ENCODE measurements at places on chromosomes 2 and 18. TPM values are rescaled to one million over a fixed set of nuclear protein-coding genes. Genes with fewer than 3 reads are reported as not detected.

DNA sequence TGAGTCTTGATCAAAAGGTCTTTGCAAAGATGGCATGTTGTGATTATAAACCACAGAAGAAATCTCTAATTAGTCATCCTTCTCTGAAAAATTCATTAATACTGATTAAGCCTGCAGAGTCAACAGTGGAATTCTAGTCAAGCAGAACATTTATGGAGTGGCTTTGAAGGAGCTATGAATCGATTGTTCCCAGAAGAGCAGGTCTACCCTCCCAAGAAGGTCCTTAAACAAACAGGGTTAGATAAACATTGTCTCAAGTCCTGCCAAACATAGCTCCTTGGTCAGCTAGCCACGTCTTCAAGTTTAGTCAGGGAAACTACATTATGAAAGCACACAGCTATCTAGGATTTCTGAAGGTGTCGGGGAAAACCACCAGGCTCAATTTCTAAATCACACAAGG, 88.9 kb downstream of the ITGA4 start:
- H3K36me3 ChIP-seq = peaks cover 2% of the 10 kb centered on the region
- H3K27me3 ChIP-seq = no peaks in the 10 kb centered on the region
- DNase-seq = no peak
- H3K4me3 ChIP-seq = no peak overlapping the region
- no peaks in the 10 kb centered on the region for H3K4me1 ChIP-seq
- H3K27ac ChIP-seq = no peak overlapping the region

DNA sequence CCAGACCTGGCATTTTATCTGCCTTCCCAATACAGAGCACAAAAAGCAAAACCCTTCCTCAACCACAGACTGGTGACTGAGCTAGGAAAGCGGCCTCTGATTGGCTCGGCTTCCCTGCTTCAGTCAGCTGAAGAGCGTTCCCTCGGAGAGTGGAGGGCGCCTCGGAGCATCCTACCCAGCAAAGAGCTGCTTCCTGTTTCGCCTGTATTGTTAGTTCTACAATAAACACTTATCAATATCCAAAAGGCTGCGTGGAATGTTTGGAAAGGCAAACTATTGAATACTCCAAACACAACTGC, 125.0 kb downstream of the CACNB4 start:
- no peaks in the 10 kb centered on the region for H3K27me3 ChIP-seq
- H3K27ac ChIP-seq = no peak overlapping the region
- DNase-seq = peak; percentile 5
- no peak overlapping the region for H3K4me3 ChIP-seq
- no peaks in the 10 kb centered on the region for H3K4me1 ChIP-seq

- no peaks in the 10 kb centered on the region for H3K36me3 ChIP-seq
- no peaks in the 10 kb centered on the region for H3K4me1 ChIP-seq
- peaks cover 64% of the 10 kb centered on the region for H3K27me3 ChIP-seq
- no peak for DNase-seq
Observed at GRCh38 chr18:34223893-34224422, 755 bp downstream of the NOL4 start.

- no peaks in the 10 kb centered on the region for H3K27me3 ChIP-seq
- H3K4me3 ChIP-seq = no peak overlapping the region
- no peak for DNase-seq
- no peaks in the 10 kb centered on the region for H3K4me1 ChIP-seq
- H3K36me3 ChIP-seq = no peaks in the 10 kb centered on the region
Observed at GRCh38 chr18:28153485-28154065, 23.4 kb downstream of the CDH2 start.

- H3K4me1 ChIP-seq = peaks cover 13% of the 10 kb centered on the region
- H3K27me3 ChIP-seq = no peaks in the 10 kb centered on the region
- no peak for DNase-seq
- H3K36me3 ChIP-seq = no peaks in the 10 kb centered on the region
- H3K27ac ChIP-seq = no peak overlapping the region
Observed at GRCh38 chr2:60447943-60448342, 105.5 kb downstream of the BCL11A start.

DNA sequence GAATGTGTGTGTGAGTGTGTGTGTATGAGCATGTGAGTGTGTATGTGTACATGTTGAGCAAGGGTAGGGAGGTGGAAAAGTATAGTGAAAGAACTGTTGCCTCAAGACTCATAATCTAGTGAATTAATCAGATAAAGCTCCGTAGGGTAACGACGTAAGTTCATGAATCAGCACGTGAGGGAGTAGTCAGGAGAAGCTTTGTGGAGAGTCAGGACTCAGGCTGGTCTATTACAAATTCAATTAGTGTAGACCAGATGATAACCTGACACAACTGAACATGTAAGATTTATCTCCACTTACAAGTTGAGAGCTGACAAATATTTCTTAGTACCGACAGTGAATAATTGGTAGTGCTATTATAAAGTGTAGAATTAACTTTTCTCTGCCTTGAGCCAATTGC, 194.5 kb downstream of the RAD51AP2 start:
- no peaks in the 10 kb centered on the region for H3K4me1 ChIP-seq
- no peak overlapping the region for H3K4me3 ChIP-seq
- no peaks in the 10 kb centered on the region for H3K27me3 ChIP-seq
- no peak for DNase-seq
- no peak overlapping the region for H3K27ac ChIP-seq

GRCh38 chr2:192828947-192829346, 634.2 kb upstream of the TMEFF2 start:
- H3K27me3 ChIP-seq = no peaks in the 10 kb centered on the region
- DNase-seq = no peak
- no peaks in the 10 kb centered on the region for H3K4me1 ChIP-seq
- no peak overlapping the region for H3K27ac ChIP-seq
- no peak overlapping the region for H3K4me3 ChIP-seq
- H3K36me3 ChIP-seq = no peaks in the 10 kb centered on the region

DNA sequence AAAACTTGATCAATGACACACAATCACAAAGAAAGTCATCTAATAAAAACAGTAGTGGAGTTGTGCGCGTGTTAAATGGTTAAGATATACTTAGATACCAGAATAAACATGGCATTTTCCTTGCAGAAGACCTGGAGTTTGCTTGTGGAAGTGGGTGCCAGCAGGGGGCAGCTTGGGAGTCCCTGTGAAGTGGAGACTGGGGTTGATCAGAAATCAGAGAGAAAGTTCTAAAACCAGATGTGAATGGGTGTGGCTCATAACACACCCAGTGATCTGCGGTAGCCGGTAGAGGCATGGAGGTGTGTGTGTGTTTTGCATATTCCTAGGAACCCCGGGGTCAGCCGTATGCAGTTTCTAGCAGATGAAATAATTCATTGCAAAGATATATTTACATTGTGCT, 300.1 kb upstream of the TRIB2 start:
- no peaks in the 10 kb centered on the region for H3K27me3 ChIP-seq
- peaks cover 3% of the 10 kb centered on the region for H3K4me1 ChIP-seq
- H3K27ac ChIP-seq = no peak overlapping the region

- H3K27ac ChIP-seq = no peak overlapping the region
- H3K27me3 ChIP-seq = no peaks in the 10 kb centered on the region
- no peaks in the 10 kb centered on the region for H3K4me1 ChIP-seq
- H3K36me3 ChIP-seq = no peaks in the 10 kb centered on the region
- no peak for DNase-seq
Observed at GRCh38 chr2:138319616-138320015, 182.0 kb upstream of the SPOPL start.

GRCh38 chr2:71661782-71662181, 208.4 kb downstream of the DYSF start:
- H3K36me3 ChIP-seq = peaks cover 100% of the 10 kb centered on the region
- H3K4me3 ChIP-seq = no peak overlapping the region
- H3K27ac ChIP-seq = no peak overlapping the region
- H3K27me3 ChIP-seq = no peaks in the 10 kb centered on the region

DNA sequence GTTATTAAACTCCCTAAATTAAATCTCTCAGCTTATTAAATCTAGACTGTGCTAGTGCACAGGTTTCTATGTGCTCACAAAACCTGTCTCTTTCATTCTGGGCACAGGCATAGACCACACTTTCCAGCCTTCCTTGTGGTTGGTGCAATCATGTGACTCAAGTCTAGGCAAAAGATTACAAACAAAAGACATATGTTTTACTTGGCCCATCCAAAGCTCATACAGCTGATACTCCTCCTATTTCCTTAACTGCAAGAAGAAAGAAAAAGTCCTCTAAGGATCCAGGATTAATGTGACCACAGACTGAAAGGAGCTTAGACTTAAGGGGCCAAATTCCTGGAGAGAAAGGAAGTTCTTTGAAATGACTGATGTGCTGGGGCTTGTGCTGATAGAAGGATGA, 731.3 kb upstream of the RAB6C start:
- no peak overlapping the region for H3K27ac ChIP-seq
- no peaks in the 10 kb centered on the region for H3K4me1 ChIP-seq
- no peak overlapping the region for H3K4me3 ChIP-seq
- no peak for DNase-seq
- H3K27me3 ChIP-seq = no peaks in the 10 kb centered on the region

DNA sequence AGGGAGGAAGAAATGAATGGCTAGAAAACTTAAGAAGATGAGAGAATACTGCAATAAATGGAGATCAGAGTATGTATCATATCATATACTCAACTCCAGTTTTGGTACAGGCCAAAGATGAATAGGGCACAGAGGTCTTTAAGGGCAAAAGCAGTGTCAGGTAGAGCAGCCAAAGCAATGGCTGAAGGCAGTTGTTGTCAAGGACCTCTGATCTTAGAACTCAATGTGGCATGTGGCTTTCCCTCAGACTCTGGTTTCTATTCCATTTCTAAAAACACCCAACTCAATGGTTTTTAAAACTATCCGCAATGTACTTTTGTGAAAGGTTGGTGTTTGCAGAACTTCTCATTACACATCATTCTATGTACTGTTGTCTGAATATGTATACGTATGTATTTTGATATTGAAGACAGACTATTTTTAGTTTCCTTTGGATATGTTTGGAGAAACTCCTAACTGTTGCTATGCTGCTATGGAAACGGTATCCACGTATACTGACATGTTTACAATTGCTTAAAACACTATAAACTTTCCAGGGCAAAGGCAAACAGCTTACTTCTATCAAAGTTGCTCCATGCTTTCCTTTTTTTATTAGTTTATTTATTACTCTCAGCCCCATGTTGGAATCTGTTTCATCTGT, 58.1 kb upstream of the PELI1 start:
- peaks cover 21% of the 10 kb centered on the region for H3K4me1 ChIP-seq
- no peaks in the 10 kb centered on the region for H3K36me3 ChIP-seq
- DNase-seq = no peak
- H3K4me3 ChIP-seq = no peak overlapping the region
- H3K27me3 ChIP-seq = no peaks in the 10 kb centered on the region
- H3K27ac ChIP-seq = no peak overlapping the region

DNA sequence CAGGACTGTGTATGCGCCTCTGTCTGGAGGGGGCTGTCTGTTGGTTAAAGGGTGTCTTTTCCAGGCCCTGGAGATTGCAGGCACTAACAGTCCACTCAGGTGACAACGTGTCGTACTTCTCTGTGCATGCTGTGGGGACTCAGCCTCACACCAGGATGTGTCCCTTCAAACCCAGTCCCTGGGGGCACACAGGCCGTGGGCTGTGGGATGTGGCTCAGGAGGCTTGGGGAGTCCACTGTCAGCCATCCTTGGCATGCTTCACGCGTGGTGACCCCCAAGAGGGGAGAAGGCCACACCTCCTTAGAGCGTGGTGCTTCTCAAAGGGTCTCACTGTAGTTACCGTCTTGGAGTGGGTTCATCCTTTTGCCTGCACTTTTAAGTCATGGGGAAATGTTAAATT, 127.8 kb downstream of the KLHL29 start:
- H3K36me3 ChIP-seq = no peaks in the 10 kb centered on the region
- no peak overlapping the region for H3K4me3 ChIP-seq
- peaks cover 2% of the 10 kb centered on the region for H3K27me3 ChIP-seq
- DNase-seq = no peak
- H3K27ac ChIP-seq = no peak overlapping the region

GRCh38 chr2:230757476-230757875, 44.8 kb downstream of the CAB39 start:
- peaks cover 15% of the 10 kb centered on the region for H3K36me3 ChIP-seq
- H3K27ac ChIP-seq = no peak overlapping the region
- H3K4me3 ChIP-seq = no peak overlapping the region
- peaks cover 48% of the 10 kb centered on the region for H3K4me1 ChIP-seq
- no peak for DNase-seq

GRCh38 chr2:171847627-171848026, 46.4 kb downstream of the SLC25A12 start:
- DNase-seq = no peak
- H3K4me3 ChIP-seq = no peak overlapping the region
- H3K27ac ChIP-seq = no peak overlapping the region
- peaks cover 21% of the 10 kb centered on the region for H3K36me3 ChIP-seq
- no peaks in the 10 kb centered on the region for H3K27me3 ChIP-seq

- H3K4me3 ChIP-seq = no peak overlapping the region
- DNase-seq = no peak
- peaks cover 10% of the 10 kb centered on the region for H3K4me1 ChIP-seq
- no peak overlapping the region for H3K27ac ChIP-seq
- no peaks in the 10 kb centered on the region for H3K27me3 ChIP-seq
- no peaks in the 10 kb centered on the region for H3K36me3 ChIP-seq
Observed at GRCh38 chr2:3265981-3266924, 111.4 kb downstream of the EIPR1 start.

GRCh38 chr2:64273524-64274398, 129.5 kb upstream of the PELI1 start:
- no peaks in the 10 kb centered on the region for H3K27me3 ChIP-seq
- H3K36me3 ChIP-seq = no peaks in the 10 kb centered on the region
- H3K27ac ChIP-seq = peak overlapping the region; percentile 87
- H3K4me1 ChIP-seq = peaks cover 70% of the 10 kb centered on the region
- H3K4me3 ChIP-seq = peak overlapping the region; percentile 52

- no peak overlapping the region for H3K27ac ChIP-seq
- no peak overlapping the region for H3K4me3 ChIP-seq
- H3K36me3 ChIP-seq = no peaks in the 10 kb centered on the region
- no peaks in the 10 kb centered on the region for H3K4me1 ChIP-seq
- no peaks in the 10 kb centered on the region for H3K27me3 ChIP-seq
- DNase-seq = no peak
Observed at GRCh38 chr2:53397085-53397484, 370.5 kb upstream of the CHAC2 start.

- no peak overlapping the region for H3K27ac ChIP-seq
- no peaks in the 10 kb centered on the region for H3K27me3 ChIP-seq
- no peaks in the 10 kb centered on the region for H3K36me3 ChIP-seq
Observed at GRCh38 chr2:63580651-63581297, 7.5 kb downstream of the WDPCP start.

GRCh38 chr2:148900350-148900837, 25.4 kb downstream of the KIF5C start:
- no peaks in the 10 kb centered on the region for H3K27me3 ChIP-seq
- DNase-seq = no peak
- no peaks in the 10 kb centered on the region for H3K4me1 ChIP-seq

GRCh38 chr2:169824373-169825333, at the start of gene METTL5:
Gene METTL5, minus strand, starts transcription at chr2:169824905. Its CDS starts 308 bp downstream, at chr2:169824597.
- H3K27me3 ChIP-seq = no peaks in the 10 kb centered on the region
- H3K27ac ChIP-seq = peak within 1 kb of the TSS; percentile 81
- peak; percentile 73 for DNase-seq
- peak within 1 kb of the TSS; percentile 92 for H3K4me3 ChIP-seq

The CMPK2 gene
- 16.8 TPM for polyA plus RNA-seq

The MEIS1 gene
- polyA plus RNA-seq = not detected

The SOX11 gene
- not detected for polyA plus RNA-seq

The SMC6 gene
- 6.1 TPM for polyA plus RNA-seq

The OSBPL6 gene
- polyA plus RNA-seq = not detected

The MBP gene
- polyA plus RNA-seq = 47.7 TPM

The VSNL1 gene
- polyA plus RNA-seq = not detected

The GPR35 gene
- 37.8 TPM for polyA plus RNA-seq

The ANKRD23 gene
- polyA plus RNA-seq = not detected

The FIGN gene
- not detected for polyA plus RNA-seq

The FSIP2 gene
- polyA plus RNA-seq = not detected

The CRACDL gene
- 0.11 TPM for polyA plus RNA-seq

The VWC2L gene
- not detected for polyA plus RNA-seq

The FAM110C gene
- not detected for polyA plus RNA-seq

The CRYGD gene
- polyA plus RNA-seq = not detected

The C2orf80 gene
- polyA plus RNA-seq = not detected

The FAM228A gene
- polyA plus RNA-seq = 0.17 TPM

Measured in CD14-positive monocyte (primary cell).